ENCODE measurements at places on chromosomes 11 and 22.

GRCh38 chr11:56705784-56706396 lies 7.0 kb downstream of the OR9G1 start:
- no peak for DNase-seq

GRCh38 chr11:36139767-36140166 lies 149.5 kb downstream of the COMMD9 start:
- DNase-seq = no peak

DNA sequence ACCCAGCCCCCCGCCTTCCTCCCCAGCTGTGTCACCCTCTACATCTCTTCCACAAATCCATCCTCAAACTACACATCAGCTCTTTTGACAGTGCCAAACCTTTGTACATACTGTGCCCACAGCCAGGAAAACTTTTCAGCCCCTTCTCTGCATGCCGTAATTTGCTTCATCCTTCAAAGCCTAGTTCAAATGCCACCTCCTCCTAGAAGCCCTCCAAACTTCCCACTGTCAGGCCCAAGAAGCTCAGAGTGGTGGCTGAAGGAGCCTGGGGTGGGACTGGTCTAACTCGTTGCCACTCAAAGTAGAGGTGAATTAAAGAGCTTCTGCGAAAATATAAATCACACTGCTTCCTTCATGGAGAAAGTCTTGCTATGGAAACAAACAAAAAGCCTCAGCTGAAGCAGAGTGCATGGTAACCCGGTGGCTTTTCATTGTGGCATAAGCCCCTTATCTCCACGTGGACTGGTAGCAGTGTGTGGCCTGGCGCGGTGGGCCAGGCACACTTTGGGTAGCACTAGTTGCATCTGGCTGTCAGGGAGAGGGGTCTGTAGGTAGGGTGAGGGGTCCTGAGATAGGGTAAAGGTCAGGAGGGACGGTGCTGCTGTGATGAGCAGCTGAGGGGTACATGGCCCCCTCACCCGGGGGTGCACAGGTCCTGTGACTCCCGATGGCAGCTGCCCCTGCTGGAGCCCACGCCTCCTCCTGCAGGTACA lies 76.9 kb downstream of the MYO7A start:
- no peak for DNase-seq

DNA sequence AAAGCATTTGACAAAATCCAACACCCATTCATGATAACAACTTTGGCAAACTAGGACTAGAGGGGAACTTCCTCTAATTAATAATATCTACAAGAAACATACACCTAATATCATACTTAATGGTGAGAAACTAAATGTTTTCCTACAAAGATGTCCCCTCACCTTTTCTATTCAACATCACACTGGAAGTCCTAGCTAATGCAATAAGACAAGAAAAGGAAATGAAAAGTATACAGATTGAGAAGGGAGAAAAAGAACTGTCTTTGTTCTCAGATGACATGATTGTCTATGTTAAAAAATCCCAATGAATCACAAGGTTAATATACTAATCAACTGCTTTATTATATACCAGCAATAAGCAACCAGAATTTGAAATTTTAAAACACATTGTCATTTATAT lies 52.4 kb downstream of the C11orf65 start:
- DNase-seq = no peak

DNA sequence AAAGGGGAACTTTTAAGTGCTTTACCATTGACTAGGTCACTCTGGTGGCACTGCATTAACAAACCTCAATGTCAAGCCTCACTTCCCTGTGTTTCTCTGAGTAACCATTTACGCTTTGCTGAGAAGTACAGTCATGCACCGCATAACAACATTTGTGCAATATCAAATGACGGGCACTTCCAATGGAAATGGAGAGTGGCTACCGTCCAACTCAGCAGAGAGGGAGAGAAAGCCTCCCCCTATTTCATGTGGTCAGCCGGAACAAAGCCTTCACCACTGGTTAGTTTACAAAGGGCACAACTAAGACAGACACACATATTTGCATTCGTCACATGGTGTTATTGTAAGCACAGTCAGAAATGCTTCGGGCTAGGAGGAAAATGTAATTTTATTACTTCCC lies 117.3 kb downstream of the RASSF10 start:
- no peak for DNase-seq

DNA sequence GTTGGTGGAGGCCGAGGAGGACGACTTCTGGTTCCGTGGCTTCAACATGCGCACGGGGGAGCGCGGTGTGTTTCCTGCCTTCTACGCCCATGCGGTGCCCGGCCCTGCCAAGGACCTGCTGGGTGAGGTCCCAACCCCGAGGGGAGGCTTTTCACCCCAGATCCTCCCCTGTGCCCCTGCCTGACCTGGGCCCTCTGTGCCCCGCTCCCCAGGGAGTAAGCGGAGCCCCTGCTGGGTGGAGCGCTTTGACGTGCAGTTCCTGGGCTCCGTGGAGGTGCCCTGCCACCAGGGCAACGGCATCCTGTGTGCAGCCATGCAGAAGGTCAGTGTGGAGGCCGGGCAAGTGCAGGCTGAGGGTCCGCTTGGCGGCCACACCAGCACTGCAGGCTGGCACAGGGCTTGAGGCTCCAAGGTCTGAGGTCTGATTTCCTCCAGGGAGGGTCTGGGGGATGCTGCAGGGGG lies 5.1 kb downstream of the MAPK8IP2 start:
- no peak for DNase-seq

GRCh38 chr11:126654886-126655806 lies 299.7 kb downstream of the ST3GAL4 start:
- no peak for DNase-seq

DNA sequence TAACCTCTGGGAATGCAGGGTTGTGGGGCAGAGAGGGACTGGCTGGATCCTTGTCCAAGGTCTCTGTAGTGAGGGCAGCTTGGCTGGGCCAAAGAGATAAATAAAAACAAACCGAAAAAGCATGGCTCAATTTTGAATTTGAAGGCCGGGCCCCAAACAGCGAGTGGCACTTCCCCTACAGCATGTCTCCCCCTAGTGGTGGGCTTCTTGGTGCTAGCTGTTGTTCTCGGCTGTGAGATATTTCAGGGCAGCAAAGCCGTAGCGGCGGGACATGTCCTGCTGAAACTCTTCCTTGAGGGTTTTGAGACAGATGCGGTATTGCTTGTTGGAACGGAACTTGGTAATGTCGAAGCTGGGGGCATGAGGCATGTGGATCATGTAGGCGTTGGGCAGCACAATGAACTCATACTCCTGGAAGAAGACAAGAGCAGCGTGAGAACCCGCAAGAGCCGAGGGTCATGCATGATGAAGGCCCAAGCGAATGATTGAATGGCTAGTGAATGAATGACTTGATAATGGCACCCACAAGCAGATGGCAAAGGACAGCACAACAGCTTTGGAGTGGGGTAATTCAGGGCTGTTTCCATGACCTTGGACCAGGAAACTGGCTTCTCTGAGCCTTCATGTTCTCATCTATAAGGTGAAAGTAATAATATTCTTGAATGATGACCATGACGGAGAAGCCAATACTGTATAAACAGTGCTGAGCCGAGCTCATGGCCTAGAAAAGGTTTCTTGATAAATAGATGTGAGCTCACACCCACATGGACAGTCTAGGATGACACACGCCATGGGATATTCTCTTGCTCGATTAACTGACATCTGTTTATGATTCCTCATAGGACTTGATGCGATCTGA lies 216.3 kb upstream of the SYN3 start:
- DNase-seq = no peak

DNA sequence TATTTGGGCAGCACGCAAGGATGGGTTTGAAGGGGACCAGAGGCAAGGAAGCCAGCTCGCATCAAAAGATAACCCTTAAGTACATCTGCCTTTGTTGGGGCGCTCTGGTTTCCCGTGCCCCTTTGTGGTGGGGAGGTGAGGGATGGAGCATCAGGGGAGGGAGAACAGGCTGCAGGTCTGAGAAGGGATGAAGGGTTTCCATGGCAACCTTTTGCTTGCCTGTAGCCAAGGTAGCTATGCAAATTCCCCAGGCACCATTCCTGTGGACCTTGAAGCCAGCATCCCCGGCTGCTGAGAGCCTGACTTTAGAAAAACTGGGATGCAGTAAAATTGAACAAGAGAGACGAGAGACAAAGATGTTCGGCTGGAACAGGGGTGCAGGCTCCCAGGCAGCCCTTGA lies 75.7 kb downstream of the SEZ6L start:
- DNase-seq = no peak

DNA sequence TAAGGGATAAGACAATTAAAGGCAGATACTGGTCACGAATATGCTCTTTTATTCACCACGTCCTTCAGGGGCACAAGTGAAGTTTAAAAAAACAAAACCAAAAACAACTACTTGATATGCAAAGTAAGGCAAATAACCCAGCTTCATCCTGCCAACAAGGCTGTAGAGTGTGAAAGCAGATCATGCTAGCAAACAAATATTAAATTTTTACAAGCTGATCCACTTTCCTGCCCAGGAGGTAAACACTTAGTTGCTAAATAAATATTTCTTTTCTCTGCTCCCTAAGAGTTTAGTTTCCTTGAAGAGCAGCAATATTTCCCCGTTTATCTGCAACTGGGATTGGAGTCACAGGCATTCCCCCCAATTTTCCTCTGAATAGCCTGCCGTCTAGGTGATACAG lies 300.2 kb downstream of the LARGE1 start:
- no peak for DNase-seq

DNA sequence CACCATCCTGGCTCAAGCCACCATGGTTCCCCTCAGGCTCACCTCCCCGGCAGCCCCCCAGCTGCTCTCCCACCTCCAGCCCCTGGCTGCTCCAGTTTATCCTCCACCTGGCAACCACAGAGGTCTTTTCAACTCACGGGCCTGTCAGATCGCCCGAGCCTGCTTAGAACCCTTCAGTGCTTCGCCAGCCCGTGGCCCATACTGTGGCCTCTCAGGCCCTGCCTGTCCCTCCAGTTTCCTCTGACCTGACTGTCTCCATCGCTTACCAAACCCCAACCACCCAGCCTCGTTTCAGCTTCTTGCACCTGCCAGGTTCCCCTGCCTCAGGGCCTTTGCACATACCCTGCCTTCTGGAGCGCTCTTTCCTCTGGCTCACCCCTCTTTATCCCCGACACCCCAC lies 6.9 kb downstream of the KCNC1 start:
- DNase-seq = no peak

- DNase-seq = no peak
These were observed 24.5 kb upstream of the GUCY1A2 start for GRCh38 chr11:107042748-107043147.

DNA sequence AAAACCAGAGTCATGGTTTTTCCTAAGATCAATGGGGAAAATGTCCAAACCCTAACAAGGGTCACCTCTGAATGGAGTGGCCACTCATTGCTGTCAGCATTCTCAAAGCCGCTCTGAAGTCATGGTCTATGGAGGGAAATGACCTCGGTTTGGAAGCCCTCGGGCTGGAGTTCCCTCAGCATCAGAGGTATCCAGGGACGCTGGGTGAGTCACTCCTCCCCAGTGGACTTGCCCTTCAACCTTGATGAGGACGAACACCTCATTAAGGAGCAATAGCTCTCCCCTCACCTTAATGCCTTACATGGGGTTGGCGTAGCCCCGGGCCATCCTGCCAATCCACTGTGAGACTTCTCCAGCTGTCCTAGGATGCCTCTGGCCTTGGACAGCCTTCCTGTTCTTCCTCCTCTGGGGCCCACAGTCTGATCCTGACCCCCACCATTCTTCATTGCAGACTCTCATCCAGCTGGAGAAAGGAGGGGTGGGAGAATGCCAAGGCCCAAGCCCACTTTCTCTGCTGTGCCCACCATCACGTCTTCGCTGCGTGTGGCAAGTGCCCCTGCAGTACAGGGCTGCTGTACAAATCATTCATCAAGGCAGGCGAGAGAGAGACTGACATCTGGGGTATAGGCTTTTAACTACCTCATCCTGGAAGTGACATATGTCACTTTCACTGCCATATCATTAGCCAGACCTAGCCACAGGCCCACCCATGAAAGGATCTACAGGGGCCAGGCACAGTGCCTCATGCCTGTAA lies 25.4 kb upstream of the MYH9 start:
- DNase-seq = no peak

GRCh38 chr11:84247926-84248325 lies 961.8 kb upstream of the CCDC90B start:
- no peak for DNase-seq

DNA sequence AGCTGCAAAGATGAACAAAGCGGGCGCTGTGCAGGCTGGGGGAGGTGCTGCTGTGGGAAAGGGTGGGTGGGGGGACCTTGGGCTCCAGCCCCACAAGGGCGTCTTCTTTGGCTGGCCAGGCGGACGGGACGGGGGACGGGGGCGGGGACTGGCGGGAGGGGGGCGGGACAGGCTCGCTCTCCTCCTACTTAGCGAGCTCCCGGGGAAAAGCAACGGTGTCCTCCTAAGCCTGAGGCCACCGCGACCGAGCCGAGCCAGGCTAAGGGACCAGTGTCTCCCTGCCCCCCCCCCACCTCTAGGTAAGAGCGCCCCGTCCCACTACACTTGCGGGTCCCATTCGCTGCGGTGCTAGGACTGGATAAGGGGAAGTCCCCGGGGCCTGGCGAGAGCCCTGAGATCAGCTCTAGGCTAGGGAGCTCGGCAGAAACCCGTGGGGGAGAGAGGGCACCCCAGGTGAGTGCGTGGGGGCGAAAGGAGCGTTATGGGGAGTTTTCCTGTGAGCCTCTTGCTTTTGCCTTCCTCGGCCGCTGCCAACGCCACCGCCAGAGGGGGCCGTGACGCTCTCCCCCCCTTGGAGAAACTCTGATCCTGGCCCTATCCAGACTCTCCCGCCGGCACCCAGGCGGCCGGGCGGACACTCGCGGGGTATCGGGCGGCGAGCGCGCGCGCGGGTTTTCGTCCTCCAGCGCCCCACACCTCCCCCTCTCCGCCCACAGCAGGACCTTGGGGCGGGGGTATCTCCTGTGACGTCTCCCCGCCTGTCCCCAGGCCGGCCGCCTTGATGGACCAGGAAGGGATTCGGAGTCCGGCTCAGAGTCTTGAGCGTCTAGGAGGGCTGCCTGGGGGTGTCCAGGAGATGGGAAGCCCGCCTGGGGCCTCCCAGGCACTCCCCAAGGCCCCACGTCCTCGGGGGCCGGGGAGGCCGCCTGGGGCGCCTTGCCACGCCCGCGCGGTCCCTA lies at the start of gene PHLDB1:
Gene PHLDB1 (plus strand): TSS at position 215 of the 959 bp plus-strand sequence. CDS start 6,222 bp downstream, outside the sequence.
- no peak for DNase-seq

DNA sequence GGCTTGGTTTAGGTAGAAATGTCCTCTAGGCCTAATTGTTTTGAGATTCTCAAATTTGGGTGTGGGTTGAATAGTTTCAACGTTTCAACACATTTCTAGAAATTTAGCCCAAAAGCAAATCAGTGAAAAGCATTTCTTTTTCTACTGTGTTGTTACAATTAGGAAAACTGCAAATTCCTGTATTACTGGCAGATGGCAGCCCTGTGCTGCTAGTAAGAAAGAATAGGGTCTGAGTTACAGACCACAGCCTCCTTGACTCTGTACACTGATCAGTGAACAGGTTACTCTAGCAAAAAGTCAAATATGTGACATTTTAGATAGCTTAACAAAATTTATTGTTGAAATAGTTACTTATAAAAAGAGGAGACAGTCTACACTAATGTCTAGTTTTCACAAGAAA lies 703.0 kb downstream of the JRKL start:
- no peak for DNase-seq

GRCh38 chr11:68099474-68100405 lies 21.4 kb downstream of the CHKA start:
- no peak for DNase-seq

DNA sequence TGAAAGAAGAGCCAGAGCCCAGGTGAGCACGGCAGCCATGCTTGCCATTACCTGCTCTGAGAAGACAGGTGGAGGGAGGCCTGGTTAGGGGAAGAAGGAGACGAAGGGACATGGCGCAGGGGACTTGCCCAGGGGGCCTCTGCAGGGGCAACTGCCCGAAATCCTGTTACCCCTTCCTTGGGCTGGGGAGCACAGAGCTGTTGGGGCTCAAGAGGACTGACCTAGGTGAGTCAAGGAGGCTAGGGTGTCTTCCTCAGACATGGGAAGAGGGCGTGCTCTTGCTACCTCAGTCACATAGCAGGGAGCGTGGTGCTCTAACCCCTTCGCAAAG lies at the start of gene APOA5:
Gene APOA5 (minus strand): TSS at position 67 of the 331 bp plus-strand sequence. CDS start 19 bp downstream, at position 48.
- DNase-seq = no peak

All from fibroblast of skin of left biceps (primary cell).